Naive thymus-derived CD8-positive, alpha-beta T cell (primary cell): ENCODE measurements at places on chromosomes 6 and 20.

DNA sequence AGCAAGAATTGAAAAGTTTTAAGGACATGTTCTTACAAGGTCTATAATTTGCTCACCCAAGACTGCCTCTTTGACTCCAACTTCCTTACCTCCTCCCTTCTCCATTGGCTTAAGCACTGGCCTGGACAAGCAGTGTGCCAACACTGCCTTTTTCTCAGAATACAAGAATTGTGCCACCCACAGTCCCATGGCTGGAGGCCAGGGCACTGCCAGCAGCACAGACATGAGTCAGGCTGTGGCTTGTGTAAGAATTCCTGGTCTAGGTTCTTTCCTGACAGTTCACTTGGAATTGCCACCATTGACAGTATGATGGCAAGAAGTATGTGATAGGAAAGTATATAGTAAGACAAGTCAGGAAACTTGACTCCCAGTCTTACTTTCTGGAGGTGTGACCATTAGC, 202.7 kb upstream of the MARCKS start:
- no peak for DNase-seq
- no peak overlapping the region for H3K27ac ChIP-seq
- H3K36me3 ChIP-seq, result no peaks in the 10 kb centered on the region
- no peaks in the 10 kb centered on the region for H3K4me1 ChIP-seq
- H3K4me3 ChIP-seq, result no peak overlapping the region

DNA sequence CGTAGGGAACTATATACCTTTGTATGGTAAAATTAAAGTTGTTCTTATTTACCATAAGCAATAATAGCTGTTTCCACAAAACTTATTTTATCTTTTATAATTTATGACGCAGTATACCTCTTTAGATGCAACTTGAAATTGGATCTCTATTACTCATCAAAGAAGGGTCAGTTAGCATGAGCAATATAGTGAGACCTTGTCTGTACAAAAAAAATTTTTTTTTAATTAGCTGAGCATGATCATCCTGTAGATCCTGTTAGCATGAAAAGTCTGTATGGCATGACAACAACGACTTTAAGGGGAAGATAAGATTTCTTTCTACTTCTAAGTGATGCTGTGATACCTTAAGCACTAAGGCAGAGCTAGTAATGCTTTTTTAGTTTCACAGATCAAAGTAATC, 5.9 kb downstream of the ALDH5A1 start:
- peaks cover 46% of the 10 kb centered on the region for H3K4me1 ChIP-seq
- H3K36me3 ChIP-seq, result peaks cover 18% of the 10 kb centered on the region
- H3K4me3 ChIP-seq, result no peak overlapping the region
- no peak for DNase-seq
- H3K27ac ChIP-seq, result no peak overlapping the region

- no peak for DNase-seq
- no peaks in the 10 kb centered on the region for H3K4me1 ChIP-seq
- no peaks in the 10 kb centered on the region for H3K27me3 ChIP-seq
- no peak overlapping the region for H3K27ac ChIP-seq
- no peaks in the 10 kb centered on the region for H3K36me3 ChIP-seq
These were observed 9.9 kb downstream of the TBCC start for GRCh38 chr6:42735976-42736375.

GRCh38 chr6:35426074-35426473, 26.1 kb upstream of the FANCE start:
- peak overlapping the region; percentile 80 for H3K27ac ChIP-seq
- no peaks in the 10 kb centered on the region for H3K27me3 ChIP-seq
- H3K4me1 ChIP-seq, result peaks cover 2% of the 10 kb centered on the region
- H3K4me3 ChIP-seq, result no peak overlapping the region
- DNase-seq, result no peak

GRCh38 chr6:88982720-88983119, 19.3 kb upstream of the RNGTT start:
- no peak for DNase-seq
- H3K27ac ChIP-seq, result no peak overlapping the region
- no peak overlapping the region for H3K4me3 ChIP-seq

GRCh38 chr6:96286503-96286902, 235.1 kb upstream of the UFL1 start:
- no peaks in the 10 kb centered on the region for H3K36me3 ChIP-seq
- no peak for DNase-seq
- no peaks in the 10 kb centered on the region for H3K4me1 ChIP-seq
